ENCODE measurements at places on chromosomes 7 and 10.

- no peak for DNase-seq
Measured at GRCh38 chr7:123041101-123041500, 45.6 kb upstream of the TAS2R16 start.

- no peak for DNase-seq
Measured at GRCh38 chr7:6258440-6259182, 13.8 kb downstream of the CYTH3 start.

- no peak for DNase-seq
Measured at GRCh38 chr10:29857843-29858701, 201.3 kb downstream of the JCAD start.

DNA sequence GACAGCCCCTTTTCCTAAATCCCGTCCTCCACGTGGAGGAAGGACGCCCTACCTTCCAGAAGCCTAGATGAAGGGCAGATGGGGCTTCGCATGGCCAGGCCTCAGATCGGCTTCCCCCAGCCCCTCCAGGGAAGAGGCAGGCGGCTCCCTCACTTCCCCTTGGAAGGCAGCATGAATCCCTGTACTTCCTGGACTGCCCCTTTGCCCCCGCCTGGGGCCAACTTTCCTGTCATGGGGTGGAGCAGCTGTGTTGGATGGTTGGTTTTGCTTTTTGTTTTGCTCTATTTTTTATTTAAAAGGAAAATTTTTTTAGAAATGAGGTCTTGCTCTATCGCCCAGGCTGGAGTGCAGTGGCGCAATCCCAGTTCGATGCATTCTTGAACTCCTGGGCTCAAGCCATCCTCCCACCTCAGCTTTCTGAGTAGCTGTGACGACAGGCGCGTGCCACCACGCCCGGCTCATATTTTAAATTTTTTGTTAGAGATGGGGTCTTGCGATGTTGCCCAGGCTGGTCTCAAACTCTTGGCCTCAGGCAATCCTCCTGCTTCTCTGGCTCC lies 27.2 kb downstream of the GTF2IRD1 start:
- peak; percentile 52 for DNase-seq

GRCh38 chr7:101952355-101953247 lies 135.2 kb downstream of the CUX1 start:
- DNase-seq: no peak

GRCh38 chr7:132049462-132050304 lies 493.3 kb upstream of the PODXL start:
- no peak for DNase-seq

DNA sequence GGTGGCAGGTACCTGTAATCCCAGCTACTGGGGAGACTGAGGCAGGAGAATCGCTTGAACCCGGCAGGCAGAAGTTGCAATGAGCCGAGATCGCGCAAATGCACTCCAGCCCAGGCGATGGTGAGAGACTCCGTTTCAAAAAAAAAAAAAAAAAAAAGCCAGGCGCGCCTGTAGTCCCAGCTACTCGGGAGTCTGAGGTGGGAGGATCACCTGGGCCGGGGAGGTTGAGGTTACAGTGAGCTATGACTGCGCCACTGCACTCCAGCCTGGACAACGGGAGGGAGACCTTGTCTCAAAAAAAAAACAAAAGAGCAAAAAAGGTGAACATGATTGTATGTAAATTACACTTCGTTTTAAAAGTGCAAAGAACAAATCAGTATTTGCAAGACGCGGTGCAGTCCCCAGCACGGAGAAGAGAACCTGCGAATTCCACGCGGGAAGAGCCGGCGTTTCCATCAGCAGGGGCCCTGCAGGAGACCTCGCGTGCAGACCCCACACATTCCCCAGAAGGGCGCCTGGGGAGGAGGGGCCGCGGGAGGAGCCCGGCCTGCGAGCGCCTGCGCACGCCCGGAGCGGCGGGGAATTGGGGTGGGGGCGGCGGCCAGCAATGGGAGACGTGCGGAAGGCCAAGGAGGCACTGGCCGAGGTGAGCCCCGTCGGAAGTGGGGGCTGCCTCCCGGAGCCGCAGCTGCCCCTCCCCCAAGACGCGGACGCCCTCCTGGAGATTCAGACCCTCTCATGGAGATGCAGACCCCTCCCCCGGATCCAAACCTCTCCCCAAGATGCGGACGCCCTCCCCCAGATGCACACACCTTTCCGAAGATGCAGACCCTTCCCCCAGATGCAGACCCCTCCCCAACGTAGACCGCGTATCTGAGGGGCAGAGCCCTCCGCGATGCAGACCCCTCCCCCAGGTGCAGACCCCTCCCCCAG lies 16.7 kb upstream of the SUN1 start:
- DNase-seq: peak; percentile 65

DNA sequence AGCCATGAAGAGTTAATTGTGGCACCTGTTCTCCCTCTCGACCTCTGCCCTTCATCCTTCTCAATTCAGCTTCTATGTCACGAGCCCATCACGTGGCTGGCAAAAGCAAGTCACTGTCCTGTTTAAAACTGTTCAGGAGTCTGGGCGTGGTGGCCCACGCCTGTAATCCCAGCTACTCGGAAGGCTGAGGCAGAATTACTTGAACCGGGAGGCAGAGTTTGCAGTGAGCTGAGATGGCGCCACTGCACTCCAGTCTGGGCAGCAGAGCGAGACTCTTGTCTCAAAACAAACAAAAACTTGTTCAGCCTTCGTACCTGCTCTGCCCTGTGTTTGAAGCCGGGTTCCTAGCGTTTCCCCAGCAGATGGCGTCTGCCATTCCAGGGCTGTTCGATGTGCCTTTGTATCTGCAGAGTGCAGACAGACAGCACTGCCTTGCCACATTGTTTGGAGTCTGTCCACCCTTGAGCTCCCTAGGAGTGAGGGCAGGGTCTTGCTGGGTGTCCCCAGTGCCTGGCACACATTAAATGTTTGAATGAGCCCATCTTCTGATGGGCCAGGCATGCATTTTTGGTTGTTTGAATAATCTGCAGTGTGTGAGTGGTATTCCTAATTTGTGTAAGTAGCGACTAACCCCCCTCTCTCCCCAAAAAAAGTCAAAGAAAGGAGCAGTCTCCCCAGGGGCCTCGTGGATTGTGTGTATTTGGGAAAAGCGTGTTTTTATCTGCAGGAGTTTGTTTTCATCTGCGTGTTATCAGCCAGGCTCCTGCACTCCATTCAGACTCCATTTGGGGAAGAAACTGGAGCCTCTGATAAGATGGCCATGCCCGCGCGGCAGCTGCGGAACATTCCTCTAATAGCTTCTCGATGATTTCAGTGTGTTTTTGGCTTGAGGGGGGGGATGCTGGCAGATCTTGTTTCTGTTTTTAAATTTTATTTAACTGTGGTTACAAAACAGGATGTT lies 61.2 kb downstream of the DNAJB6 start:
- DNase-seq: peak; percentile 11

DNA sequence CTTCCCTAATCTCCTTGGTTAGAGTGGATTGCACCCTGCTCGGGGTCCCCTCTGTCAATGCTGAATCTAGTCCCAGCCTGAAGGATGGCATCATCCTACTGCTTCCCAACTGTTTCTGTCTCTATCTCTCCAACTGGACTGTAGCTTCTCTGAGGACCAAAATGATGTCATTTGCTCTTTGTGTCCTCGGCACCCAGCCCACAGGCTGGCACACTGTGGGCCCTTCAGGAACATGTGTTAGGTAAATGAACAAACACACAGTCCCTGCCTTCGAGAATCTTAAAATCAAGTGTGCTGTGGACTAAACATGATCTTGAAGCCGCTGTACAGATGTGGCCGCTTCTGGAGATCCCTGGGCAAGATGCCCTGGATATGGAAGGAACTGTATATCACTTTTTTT lies 5.0 kb upstream of the CDH23 start:
- DNase-seq: no peak

- no peak for DNase-seq
Measured at GRCh38 chr10:75395066-75395931, 6.3 kb downstream of the ZNF503 start.

- DNase-seq: no peak
Measured at GRCh38 chr7:39720586-39720985, 97.2 kb downstream of the RALA start.

DNA sequence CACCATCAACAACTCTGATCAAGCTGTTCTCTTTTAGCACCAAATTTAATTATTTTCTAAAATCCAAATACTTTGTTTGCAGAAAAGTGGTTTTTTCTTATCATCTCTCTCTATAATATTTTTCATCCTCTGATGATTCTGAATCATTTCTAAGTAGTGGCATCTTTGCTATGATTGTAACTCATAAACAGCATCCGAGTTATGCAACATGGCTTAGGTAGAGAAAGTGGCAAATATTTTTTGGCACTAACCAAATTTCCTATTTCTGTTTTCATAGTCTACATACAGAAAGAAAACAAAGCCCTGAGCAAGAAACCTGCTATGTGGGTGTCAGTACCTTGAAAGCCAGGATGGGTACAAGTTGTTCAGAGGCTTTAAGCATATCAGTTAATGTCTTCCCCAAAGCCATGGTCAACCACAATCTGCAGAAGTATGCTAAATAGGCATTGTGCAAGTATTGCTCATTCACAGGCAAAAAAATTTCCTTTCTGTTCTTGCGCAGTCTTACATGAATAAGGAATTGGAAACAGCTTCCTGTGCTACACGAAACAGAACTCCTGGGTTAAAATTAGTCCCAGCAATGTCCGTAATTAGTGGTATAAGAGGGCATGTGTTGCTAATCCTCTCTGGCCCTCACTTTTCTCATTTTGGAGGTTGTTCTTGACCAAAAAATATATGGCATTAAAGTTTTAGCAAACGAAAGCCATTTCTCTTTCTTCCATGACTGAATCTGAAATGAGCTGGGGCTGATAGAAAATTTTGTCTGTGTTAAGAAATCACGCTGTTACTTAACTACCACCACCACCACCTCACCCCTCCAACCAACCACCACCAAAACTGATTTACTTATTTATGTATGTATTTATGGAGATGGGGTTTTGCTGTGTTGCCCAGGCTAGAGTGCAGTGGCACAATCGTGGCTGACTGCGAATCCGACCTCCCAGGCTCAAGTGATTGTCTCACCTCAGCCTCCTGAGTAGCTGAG lies 325.6 kb upstream of the MAGI2 start:
- no peak for DNase-seq

- DNase-seq: no peak
Measured at GRCh38 chr7:47580175-47580706, 1.7 kb downstream of the TNS3 start.

GRCh38 chr10:70537398-70538194 lies 59.0 kb downstream of the PALD1 start:
- no peak for DNase-seq

DNA sequence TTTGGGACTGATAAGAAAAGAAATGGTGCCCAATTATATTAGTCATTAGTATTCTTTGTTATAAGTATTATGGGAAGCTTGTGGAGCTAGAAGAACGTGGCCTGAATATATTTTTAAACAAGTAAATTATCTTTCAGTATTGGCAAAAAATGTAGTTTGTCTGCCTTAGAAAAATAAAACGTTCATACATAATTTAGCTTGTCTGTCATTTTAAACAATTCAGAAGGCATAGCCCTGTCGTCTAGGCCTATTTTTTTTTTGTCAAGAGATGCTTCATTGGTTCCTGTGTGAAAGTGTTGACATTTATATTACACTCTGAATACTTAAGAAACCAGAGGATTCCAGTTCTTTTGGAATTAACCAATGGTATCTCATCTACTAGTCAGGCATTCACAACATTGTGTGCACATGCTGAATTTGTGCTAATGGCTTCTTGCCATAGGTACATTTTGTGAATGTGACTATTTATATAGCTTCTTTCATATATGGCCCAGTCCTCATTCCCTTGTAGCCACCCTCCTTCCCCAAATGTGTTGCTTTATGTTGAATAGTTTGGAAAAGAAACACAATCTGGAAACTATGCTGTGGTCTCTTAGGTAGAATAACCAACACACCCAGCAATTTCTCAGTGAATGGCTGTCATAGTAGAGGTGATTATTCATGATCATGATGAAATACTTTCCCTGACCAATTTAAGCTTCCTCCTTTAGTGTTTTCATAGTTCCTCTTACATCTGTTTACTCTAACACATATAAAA lies 435.8 kb downstream of the EXOC4 start:
- no peak for DNase-seq
